ENCODE measurements at places on chromosomes 7 and 10. TPM values are rescaled to one million over a fixed set of nuclear protein-coding genes. Genes with fewer than 3 reads are reported as not detected.

- no peaks in the 10 kb centered on the region for H3K36me3 ChIP-seq
- H3K27me3 ChIP-seq = no peaks in the 10 kb centered on the region
- peaks cover 3% of the 10 kb centered on the region for H3K4me1 ChIP-seq
- no peak for DNase-seq
- no peak overlapping the region for H3K27ac ChIP-seq
Observed at GRCh38 chr10:118986815-118987790, 42.4 kb upstream of the NANOS1 start.

DNA sequence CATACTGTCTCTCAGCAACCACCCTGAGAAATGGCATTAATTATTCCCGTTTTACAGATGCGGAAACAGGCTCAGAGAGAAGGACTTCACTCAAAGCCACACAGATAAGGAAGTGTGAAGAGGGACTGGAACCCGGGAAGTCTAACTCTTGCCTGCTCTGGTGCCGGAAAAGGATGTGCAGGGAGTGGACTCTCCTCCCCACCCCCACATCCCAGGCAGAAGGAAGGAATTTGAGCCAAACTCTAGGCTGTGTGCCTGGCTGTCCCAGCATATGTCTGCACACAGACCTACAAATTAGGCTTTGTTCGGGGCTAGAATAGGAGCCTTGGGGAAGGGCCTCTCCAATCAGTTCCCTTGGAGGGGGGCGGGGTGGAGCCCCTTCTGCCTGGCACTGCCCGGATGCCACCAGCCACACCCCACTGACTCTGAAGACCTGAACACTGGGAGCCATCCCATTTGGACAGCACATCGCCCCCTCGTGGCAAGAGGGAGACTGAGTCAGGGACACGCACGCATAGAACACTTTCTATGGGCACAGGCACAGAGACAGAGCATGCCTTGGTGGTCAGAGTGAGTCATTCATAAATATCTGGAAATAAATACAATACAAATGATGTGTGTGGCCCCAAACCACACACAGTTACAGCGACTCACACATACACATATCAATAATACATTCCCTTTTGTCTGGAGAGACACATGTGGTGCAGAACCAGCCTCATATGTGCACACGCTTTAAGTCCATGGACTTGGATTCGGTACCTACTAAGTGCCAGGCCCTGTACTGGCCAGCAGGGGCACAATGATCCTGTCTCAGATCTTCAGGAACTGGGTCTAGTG lies 13.1 kb downstream of the LZTS2 start:
- no peaks in the 10 kb centered on the region for H3K36me3 ChIP-seq
- peaks cover 19% of the 10 kb centered on the region for H3K4me1 ChIP-seq
- peaks cover 20% of the 10 kb centered on the region for H3K27me3 ChIP-seq
- no peak overlapping the region for H3K4me3 ChIP-seq

DNA sequence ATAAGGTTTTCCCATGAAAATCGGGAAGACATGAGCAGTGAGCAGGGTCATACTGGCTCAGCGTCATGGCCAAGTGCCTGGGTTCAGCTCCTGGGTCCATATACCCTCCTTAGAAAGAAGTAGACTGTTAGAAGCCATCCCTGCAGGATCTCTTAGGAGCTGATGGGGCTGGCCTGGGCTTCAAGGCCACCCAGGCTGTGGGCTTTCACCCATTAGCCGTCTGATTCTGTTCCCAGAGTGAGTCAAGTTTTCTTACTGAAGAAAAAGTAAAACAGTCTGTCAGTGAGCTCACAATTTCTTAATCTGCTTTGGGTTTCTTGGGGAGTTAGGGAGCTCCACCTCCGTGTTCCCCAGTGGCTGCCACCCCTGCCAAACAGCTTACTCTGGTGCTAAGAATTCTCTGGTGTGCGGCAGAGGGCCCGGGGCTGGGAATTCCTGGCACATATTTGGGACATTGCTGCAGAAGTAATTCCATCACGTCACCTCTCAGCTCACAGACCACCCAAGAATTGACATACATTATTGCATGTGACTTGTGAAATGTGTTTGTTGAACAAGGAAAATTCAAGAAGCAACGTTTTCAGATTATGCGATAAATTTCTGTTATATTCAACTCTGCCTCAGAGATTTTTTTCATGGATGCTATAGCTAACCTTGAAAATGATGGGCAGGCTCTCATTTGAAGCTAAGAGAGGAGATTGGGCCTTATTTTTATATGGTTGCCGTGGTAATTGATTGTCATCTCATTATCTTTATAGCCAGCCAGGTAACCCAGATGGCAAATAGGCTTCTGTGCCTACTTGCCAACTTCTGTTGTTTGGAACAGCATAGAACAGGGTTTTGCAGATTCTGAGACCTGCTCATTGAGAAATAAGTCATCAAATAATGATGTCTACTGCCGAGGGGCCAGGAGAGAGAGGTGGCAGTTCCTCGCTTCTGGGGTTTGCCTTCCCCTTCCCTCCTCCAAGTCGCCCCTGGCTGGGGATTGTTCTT lies 166.4 kb downstream of the CHN2 start:
- H3K4me1 ChIP-seq = no peaks in the 10 kb centered on the region
- H3K4me3 ChIP-seq = no peak overlapping the region
- no peaks in the 10 kb centered on the region for H3K36me3 ChIP-seq
- no peak for DNase-seq

PTN gene
- total RNA-seq = not detected

MMD2 gene
- total RNA-seq = not detected

DNA sequence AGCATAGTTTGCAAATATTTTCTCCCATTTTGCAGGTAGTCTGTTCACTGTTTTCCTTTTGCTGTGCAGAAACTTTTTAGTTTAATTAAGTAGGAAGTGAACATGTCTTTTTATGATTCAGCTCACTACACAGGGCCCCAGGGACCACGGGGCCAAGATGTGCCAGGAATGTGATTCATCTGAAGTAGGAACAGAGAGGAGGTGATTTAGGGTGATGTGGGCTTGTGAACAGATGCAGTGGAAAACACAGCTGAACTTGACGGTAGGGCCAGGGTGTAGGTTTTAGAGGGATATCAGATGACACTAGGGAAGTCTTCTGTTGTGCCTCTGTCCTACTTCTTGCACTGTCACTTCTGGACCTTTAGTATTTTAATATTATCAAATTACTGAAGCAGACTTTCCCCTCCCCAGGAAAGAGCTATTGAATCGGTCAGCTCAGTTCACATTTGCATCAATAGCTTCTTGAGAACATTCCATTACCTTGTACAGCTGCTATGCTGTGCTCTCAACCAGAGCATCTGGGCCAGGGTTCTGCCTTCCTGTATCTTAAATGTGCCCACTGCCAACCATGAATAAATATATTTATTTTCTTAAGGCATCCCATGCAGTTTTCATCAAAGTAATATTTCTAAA lies 96.9 kb downstream of the OSBPL3 start:
- H3K27ac ChIP-seq = no peak overlapping the region
- no peaks in the 10 kb centered on the region for H3K27me3 ChIP-seq
- no peak for DNase-seq
- peaks cover 14% of the 10 kb centered on the region for H3K36me3 ChIP-seq
- no peak overlapping the region for H3K4me3 ChIP-seq

- no peaks in the 10 kb centered on the region for H3K36me3 ChIP-seq
- H3K4me3 ChIP-seq = no peak overlapping the region
- no peak overlapping the region for H3K27ac ChIP-seq
- peaks cover 15% of the 10 kb centered on the region for H3K4me1 ChIP-seq
- H3K27me3 ChIP-seq = peaks cover 26% of the 10 kb centered on the region
Observed at GRCh38 chr10:113011592-113012374, 61.7 kb downstream of the TCF7L2 start.

GCK gene
- 0.47 TPM for total RNA-seq
